ENCODE measurements at places on chromosomes 4 and X.

- no peak for DNase-seq
Measured at GRCh38 chrX:3268829-3269228, 77.6 kb downstream of the MXRA5 start.

DNA sequence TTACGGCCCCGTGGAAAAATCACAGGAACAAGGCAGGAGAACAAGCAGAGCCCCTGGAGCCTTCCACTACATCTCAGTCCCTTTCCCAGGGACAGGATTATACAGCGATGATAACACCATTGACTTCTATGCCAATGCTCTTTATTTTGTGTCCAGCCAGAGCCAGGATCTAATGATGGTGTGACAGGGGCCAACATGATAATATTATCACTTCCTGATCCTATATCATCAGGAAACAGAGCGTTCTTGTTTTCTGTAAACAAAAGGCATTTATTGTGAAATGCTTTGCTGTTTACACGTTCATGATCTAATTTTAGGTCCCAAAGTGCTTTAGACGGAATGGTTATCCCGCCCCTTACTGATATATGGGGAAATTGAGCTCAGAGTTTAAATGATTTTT lies 12.8 kb downstream of the TMPRSS11E start:
- no peak for DNase-seq

DNA sequence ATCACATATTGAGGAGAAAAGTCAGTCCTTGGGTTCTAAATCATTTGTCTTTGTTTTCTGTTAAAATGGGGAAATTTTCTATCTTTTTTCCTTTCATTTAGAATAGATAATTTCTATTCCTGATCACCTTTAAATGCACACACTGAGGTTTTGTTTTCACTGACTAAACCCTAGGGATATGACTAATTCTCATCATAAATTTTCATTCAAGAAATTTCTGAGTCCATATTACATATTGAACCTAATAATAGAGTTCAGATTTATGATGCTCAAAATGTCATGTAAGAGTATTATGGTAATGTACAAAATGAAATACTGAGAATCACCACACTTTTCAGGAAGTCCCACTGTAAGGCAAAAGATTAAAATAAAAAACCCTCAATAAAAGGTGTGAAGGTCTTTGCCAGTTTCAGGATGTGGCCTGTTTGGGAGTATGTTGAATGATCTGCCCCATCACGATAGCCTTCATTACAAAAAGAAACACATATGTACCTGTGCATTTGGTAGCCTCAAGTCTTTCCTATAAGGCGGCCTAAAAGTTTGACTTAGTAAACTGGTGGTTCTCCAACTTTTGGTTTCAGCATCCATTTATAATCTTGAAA lies 49.4 kb downstream of the LEF1 start:
- DNase-seq: no peak

DNA sequence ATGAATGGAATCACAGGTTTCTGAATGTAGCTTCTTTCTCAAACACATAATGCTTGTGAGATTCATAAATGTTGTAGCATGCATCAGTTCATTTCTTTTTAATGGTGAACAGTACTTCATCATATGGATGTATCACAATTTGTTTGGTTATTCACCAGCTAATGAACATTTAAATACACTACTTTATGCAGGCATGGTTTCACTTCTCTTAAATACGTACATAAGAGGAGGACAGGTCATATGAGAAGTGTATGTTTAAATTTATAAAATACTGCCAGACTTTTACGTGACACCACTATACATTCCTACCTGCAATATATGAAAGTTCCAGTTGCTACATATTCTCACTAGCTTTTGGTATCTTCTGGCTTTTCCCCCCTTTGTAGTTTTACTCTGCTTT lies 65.4 kb downstream of the ANKRD17 start:
- DNase-seq: no peak

- DNase-seq: no peak
Measured at GRCh38 chr4:127788517-127788916, 6.4 kb downstream of the HSPA4L start.

DNA sequence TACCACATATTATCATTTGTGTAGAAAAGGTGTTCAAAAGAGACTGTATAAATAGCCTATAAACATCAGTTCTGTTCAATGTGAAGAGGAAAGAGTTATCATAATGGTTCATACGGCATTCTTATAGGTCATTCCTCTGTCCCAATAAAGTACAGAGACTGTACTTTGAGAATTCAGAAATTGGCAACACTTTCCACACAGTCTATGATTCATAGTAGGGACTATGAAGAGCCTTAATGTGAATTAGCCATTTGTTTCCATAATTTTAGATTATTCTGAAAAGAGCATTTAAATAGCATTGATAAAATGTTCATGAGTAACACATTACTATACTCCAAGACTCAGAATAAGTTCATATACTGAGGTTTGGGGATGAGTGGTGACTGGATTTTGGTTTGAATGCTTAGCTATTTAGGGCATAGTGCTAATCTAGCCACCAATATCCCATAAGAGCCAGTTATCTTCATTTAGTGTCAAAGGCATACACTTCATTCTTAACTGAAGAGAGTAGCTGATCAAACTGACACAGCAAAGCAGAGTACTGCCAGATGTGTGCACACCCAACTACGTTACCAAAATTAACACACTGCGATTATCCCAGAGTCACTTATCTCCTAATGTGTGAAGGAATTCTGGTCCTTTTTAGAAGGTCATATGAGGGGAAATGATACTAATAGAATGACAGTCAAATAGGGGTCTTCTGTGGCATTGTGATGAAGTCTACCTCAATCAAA lies 10.2 kb downstream of the ANK2 start:
- no peak for DNase-seq

- no peak for DNase-seq
Measured at GRCh38 chr4:83387012-83387411, 52.4 kb upstream of the HPSE start.

DNA sequence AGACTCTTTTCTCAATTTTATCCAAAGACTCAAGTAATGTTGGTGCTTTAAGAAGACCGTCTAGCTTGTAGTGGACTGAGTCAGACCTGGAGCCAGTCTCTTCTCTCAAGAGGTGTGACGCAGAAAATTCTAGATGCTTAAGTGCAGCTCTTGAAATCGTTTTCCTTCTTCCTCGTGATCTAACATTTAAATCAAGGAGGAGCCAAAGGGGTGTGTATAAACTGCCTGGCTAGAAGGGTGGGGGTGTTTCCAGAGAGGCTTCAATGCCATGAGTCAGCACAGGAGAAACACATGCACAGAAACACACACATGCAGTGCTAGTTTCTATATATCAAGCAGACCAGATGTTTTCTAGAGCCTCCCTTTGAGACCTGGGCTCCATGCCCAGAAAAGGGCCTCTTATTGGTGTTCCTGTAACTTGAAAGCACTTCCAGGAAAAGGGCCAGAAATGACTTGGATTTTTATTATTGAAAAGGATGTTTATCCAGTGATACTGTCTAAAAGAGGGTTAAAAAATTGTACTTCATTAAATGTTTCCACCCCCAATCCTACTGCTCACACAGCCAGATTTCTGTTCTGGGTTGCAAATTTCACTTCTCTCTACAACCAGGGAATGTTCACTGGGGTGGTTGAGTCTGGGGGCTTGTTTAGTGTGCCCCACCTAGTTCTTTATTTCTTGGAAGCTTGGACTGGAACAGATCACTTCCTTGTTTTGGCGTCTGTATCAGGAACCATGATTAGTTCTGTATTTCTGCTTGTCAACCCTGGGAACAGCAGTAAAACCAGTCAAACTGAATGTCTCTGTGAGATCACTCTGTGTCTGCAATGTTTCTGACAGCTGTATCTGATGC lies at the start of gene CLIC2:
Gene CLIC2, minus strand, starts transcription at position 129 of the 851 bp plus-strand sequence. CDS start 187 bp downstream, outside the sequence.
- no peak for DNase-seq

- DNase-seq: no peak
Measured at GRCh38 chrX:101395789-101396188, 5.0 kb downstream of the RPL36A start.

DNA sequence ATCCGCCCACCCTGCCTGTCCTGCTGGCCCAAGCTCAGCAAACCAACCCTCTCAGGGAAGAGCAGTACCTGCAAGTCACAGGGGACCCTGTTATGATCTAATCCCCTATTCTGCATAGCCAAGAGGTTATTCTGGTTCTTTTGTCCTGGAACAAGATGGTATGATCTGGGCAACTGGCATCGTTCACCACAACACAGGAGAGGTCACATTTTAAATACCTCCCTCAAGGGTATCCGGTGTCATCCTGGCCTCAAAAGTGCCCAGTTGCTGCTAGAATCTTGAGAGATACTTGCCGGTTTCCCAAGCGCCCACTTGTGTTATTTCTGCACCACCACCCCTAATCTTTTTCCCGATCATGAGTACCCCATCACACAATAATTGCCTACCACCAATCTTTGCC lies 497.5 kb downstream of the BCOR start:
- DNase-seq: no peak

- DNase-seq: no peak
Measured at GRCh38 chr4:73068491-73069337, 802 bp downstream of the COX18 start.

- peak; percentile 28 for DNase-seq
Measured at GRCh38 chr4:54937501-54937900, 187.9 kb downstream of the KDR start.

DNA sequence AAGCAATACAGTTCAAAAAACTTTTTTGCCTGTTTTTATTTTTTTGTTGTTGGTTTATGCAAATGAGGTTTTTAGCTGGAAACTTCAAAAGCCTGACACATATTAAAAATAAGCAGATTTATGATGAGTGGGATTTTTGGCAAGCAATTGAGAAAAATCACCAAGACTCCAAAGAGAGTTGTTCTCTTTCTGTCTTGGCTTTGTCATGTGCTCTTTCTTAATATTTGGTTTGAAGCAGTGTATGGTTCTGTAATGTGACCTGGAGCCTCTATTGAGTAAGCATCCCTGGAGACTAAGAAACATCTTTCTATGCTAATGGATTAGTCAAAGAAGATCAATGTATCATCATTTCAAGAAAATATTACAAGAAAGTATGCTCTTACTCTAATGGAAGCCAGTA lies 11.7 kb downstream of the TRIM2 start:
- no peak for DNase-seq

- DNase-seq: no peak
Measured at GRCh38 chr4:48490680-48491513, 845 bp downstream of the ZAR1 start.
